ENCODE measurements at places on chromosomes 13 and 19.

GRCh38 chr13:72221276-72221962, 354.4 kb upstream of the DACH1 start:
- no peak for DNase-seq

GRCh38 chr13:112516218-112516617, 71.7 kb downstream of the TUBGCP3 start:
- DNase-seq, result no peak

DNA sequence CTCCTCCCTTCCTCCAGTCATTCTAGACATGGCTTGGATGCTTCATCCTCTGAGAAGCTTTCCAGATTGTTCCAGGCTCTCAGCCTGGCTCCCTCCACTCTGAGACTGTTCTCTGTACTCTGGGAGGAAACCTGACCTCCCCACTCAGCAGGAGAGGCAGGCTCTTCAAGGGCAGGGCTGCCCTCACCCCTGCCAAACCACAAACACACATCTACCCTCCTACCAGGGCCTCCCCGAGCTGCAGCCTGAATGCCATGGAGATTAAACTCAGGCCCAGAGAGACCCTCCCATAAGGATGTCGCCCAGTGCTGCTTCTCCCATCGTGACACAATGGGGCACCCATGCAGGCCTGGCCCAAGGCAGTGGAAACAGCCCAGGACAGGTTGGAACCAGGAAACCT, 16.2 kb downstream of the NUMBL start:
- DNase-seq, result no peak

GRCh38 chr13:35557475-35557874, 81.0 kb upstream of the MAB21L1 start:
- DNase-seq, result no peak

DNA sequence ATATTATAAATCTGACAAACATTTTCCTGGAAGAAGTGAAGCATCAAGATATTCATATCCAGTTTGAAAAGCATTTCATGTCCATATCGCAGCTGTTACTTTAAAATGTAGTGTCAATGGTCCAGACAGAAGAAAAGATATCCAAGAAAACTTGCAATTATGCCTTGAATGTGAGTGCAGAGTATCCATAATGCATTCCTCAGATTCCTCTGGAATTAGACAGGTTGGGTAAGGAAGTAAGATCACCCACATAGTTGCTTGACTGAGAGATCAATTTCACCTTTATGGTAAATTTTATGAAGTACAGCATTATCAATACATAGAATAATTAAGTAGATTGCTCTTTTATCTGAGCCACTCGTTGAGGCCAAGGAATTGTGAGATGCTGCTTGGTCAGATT, 327.0 kb upstream of the SLITRK5 start:
- DNase-seq, result no peak

DNA sequence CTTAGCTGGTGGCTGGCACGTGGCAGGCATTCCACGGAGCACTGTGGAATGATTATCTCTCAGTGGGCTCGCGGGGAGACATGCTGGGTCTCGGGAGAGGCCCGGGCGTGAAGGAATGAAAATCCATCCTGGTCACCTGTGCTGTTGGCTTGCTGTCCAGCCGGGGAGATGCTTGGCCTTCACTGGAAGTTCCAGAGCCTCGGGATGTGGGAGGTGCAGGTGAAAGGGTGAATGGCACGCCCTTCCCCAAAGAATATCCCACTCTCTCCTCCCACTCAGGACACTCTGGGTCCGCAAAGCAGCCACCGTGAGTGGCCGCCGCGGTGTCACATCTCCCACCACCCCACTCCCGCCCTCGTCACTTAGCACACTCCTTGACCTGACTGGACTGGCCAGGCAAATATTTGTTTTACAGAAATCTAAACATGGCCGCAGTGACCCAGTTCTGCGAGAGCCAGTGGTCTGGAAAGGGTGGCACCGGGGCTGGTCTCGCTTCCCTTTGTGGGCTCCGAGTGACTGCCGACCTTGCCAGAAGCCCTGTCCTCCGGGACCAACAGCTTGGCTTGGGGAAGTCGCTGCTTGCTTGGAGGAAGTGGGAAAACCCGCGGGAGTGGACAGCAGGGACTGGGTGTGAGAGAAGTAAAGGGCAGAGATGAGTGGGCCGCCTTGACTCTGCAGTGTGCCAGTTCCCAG, 8.0 kb downstream of the DPP9 start:
- no peak for DNase-seq

- peak; percentile 59 for DNase-seq
These were observed 199.4 kb downstream of the USP12 start for GRCh38 chr13:26971990-26972887.

DNA sequence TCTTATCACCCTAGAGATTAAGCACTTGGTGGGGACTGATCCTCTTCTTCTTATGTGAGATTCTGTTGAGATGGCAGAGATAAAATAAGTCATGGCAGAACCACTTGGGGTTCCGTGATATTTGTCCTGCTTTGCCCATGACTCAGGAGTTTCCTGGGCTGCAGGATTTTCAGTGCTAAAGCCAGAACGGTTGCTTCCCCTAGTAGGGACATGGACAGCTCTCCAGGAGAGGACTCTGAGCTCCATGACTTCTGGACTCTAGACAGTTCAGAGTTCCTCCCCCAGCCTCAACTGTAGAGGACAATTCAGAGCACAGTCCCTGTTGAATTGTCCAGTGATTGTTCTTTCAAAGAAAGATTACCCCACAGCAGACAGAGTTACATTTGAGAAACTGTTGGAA, 98.8 kb downstream of the OLFM4 start:
- DNase-seq, result no peak

- DNase-seq, result peak; percentile 14
These were observed 379.3 kb upstream of the SGCG start for GRCh38 chr13:22801402-22802003.

- no peak for DNase-seq
These were observed 64.6 kb downstream of the CCNE1 start for GRCh38 chr19:29876414-29876813.

DNA sequence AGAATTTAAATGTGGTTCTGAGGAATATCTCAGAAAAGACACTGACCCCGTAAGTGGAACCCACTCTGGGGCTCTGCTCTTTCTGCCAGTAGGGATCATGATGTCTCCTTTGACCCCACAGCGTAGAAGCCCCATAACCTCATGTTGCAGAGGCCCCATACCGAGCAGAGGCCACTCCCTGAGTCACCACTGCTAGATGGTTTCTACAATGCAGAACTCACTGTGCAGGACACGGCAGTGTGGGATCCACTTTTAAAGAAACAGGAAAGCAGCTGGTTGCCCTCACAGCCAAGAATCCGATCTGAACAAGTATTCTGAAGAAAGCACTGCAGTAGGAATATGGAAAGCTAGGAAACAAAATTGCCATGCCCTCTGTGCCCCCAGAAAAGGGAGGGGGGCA, 4.2 kb downstream of the SLC7A1 start:
- no peak for DNase-seq

GRCh38 chr19:52331757-52332156, 4.3 kb upstream of the ZNF610 start:
- DNase-seq, result no peak

GRCh38 chr19:3370214-3370720, 3.9 kb downstream of the NFIC start:
- DNase-seq, result no peak

GRCh38 chr19:19610376-19611202, 7.9 kb downstream of the PBX4 start:
- DNase-seq, result no peak

DNA sequence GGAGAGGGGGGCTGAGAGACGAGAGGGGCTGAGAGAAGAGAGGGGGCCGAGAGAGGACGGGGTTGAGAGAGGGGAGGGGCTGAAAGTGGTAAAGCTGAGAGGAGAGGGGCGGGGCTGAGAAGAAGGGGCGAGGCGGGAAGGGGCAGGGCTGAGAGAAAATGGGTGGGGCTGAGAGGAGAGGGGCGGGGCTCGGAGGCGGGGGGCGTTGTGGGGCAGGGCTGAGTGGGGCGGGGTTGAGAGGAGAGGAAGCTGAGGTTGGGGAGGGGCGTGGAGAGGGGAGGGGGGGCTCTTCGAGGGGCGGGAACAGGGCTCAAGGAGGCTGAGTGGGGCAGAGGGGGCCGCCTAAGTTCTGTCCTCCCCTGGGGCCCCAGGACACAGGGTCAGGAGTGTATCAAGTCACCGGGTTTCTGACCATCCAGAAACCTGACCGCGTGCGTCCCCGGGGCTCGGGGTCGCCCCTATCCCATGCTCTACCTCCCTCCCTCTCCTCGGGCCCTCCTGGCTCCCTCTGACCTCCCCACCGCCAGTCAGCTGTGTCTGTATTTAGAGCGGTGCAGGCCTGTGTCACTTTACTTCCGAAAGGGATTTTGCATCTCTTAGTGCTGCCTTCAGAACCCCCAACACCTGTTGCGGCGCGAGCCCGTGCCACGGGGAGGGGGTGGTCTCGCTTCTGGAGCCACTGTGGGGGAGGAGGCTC, 38.6 kb upstream of the SEMA6B start:
- no peak for DNase-seq

- DNase-seq, result no peak
These were observed 1724.2 kb downstream of the PCDH9 start for GRCh38 chr13:65505941-65506340.

- no peak for DNase-seq
These were observed 15.4 kb downstream of the MIR17HG start for GRCh38 chr13:91362908-91363307.

DNA sequence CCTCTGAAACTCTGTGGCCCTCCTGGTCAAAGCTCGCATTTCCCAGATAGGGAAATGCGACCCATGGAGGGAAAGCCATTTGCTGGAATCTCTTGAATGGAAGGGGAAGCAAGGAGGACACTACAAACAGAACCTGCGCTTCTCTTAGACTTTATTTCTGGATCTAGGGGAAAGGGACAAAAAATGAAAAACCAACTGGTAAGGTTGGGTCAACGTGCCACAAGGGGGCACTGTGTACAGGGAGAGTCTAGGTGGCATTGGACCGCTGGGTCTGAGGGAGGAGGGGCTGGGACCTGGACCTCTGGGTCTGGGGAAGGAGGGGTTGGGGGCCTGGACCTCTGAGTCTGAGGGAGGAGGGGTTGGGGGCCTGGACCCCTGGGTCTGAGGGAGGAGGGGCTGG, 5.0 kb downstream of the KLK4 start:
- DNase-seq, result no peak

- no peak for DNase-seq
These were observed 37.8 kb upstream of the TFDP1 start for GRCh38 chr13:113546571-113547237.

- no peak for DNase-seq
These were observed 62.4 kb downstream of the GPC6 start for GRCh38 chr13:93289053-93289452.

- peak; percentile 60 for DNase-seq
These were observed 361.5 kb downstream of the OXGR1 start for GRCh38 chr13:96632536-96633320.

- no peak for DNase-seq
These were observed 345.0 kb upstream of the SPRY2 start for GRCh38 chr13:80685942-80686341.

DNA sequence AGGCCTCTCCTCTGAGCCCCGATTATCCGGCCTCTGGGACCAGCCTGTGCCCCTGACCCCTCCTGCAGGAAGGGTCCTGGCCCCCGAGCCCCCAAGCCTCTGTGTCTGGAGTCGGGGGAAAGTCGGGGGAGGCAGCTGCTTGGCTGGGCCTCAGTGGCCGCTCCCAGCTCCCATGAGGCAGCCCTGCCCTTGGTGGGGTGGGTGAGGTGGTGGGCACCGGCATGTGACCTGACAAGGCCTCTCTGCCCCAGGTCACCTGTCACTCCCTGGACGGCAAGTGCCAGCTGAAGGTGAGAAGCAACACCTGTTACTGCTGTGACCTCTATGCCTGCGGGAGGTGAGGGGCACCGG, 41.5 kb downstream of the TMEM255B start:
- no peak for DNase-seq

GRCh38 chr19:43936188-43936587, 1.1 kb upstream of the ZNF45 start:
- no peak for DNase-seq

DNA sequence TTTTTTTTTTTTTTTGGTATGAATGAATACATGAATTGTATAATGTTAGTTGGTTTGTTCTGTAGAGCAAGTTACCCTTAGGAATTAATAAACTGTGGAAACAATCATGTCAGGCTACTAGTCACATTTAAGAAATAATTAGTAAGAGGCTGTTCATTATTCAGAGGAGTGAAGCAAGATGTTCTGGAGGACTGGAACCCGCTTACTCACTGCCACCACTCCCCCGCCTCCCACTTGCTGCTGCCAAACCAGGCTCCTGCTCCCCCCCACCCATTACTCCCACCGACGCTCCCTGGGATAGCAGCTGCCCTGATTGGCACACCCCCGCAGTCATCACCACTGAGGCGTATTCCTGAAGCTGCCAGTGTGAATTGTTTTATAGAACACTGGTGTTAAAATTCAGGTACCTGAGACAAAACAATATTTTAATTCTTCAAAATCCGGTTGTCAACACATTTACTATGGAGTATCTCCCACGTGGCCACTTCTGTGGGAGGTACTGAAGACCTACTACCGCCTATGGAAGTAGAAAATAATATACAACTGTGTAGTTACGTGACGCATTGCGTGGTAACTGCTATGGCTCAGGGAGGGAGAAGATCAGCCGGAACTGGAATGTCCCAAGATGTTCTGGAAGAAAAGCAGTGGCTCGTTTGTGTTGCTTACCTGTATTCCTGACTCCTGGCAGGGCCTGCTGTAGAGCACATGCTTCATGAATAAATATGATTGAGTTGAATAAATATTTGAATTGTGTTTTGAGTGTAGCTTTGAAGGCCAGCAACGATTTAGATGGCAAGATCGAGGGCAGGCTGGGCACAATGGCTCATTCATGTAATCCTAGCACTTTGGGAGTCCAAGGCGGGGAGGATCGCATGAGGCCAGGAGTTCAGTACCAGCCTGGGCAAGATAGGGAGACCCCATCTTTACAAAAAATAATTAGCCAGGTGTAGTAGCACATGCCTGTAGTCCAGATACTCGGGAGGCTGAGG, 1.7 kb downstream of the DPY19L3 start:
- no peak for DNase-seq

DNA sequence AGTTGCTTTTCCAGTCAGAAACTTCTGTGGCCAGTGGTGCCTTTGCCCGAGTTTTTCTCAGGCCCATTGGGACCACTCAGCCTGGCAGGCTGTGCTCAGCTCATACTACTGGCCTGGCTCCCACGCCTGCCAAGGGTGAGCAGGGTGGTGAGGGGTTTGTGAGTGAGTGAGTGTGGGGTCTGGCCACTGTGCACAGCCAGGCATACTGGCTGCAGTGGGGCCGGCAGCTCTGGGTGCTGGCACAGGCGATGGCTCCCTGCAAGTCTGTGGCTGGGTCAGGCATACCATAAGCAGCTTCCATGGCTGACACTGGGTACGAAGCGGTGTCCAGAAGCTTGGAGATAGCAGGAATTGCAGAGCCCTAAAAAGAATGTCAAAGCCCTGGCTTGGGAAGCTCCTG, 161.0 kb downstream of the SLITRK6 start:
- DNase-seq, result no peak

Data from COR-L47 (cell line).